Esophagus mucosa (tissue), 1 donor: ENCODE measurements at places on chromosomes 2 and 18.

GRCh38 chr2:40516604-40517003 is 64.7 kb upstream of the SLC8A1 start:
- ATAC-seq: no peak

GRCh38 chr18:58196881-58197872 is 153.2 kb downstream of the NEDD4L start:
- no peak for ATAC-seq

GRCh38 chr18:23716516-23716915 is 27.3 kb downstream of the LAMA3 start:
- peak; percentile 85 for ATAC-seq

GRCh38 chr18:77254711-77255405 is 5.2 kb downstream of the GALR1 start:
- no peak for ATAC-seq

- ATAC-seq: no peak
These were observed 96.6 kb upstream of the NOSTRIN start for GRCh38 chr2:168705534-168706470.

- no peak for ATAC-seq
These were observed 1.2 kb downstream of the STK17B start for GRCh38 chr2:196170213-196170605.

GRCh38 chr2:216839688-216840087 is 20.2 kb downstream of the TNP1 start:
- no peak for ATAC-seq

- ATAC-seq: no peak
These were observed 217.7 kb downstream of the LRRTM1 start for GRCh38 chr2:80086831-80087230.

DNA sequence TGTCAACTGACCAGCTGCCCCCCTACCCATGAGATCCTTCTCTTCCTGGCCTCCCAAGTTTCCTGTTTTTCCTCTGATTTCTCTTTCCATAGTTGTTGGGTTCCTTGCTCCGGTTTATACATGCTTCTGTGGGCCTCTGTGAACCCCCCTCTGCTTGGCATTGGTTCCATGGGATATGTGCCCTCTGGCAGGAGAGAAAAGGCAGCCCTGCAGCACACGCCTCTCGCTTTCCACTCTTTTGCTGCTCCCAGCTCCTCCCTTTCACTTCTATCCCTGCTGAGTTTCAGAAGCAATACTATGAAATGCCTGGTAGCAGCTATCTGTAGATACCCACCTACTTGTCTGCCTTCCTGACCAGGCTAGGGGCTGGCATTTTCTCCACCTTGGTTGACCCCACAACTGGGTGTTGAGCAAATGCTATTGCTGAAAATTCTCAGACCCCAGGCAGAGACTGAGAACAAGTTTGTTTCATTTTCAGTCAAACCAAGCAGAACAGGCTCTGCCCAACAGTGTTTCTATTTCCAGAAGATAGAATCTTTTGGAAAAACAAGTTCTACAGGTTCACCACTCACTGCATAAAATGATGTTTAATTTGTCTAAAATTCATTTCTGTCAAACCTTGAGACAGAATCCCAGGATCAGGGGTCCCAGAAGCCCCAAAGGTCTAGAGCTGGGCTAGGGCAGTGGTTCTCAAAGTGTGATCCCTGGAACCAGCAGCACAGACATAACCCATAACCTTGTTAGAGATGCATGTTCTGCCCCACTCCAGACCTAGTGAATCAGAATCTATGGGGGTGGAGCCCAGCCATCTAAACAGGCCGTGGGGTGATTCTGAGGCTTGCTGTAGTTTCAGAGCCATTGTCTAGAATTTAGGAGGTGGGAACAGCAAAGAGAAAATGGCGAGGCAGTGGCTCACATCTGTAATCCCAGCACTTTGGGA is 13.4 kb downstream of the CAPG start:
- ATAC-seq: peak; percentile 68

GRCh38 chr2:230697676-230698075 is 15.0 kb upstream of the CAB39 start:
- no peak for ATAC-seq

DNA sequence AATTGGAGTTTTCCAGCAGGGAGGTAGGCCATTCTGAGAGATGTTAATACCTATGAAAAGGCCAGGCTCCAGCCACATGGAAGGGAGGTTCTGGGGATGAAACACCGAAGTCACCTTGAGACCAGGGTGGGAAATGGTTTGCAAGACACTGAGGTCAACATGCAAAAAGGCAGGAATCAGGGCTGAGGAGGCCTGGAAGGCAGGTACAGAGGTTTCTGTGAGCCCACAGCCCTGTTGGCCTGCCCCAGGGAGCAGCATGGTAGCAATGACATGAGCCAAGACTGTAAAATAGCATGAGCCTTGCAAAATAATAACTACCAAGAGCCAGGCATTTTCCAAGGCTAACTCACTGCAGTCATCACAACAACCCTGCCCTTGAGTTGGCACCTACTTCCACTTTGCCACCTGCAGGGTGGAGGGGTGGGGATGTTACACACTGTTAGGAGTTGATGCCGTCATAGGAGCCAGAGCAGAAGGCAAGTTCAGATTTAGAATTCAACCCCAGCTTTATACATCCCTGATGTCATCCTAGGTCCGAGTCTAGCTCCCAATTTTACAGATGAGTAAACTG is 61.3 kb downstream of the ZBTB7C start:
- no peak for ATAC-seq

DNA sequence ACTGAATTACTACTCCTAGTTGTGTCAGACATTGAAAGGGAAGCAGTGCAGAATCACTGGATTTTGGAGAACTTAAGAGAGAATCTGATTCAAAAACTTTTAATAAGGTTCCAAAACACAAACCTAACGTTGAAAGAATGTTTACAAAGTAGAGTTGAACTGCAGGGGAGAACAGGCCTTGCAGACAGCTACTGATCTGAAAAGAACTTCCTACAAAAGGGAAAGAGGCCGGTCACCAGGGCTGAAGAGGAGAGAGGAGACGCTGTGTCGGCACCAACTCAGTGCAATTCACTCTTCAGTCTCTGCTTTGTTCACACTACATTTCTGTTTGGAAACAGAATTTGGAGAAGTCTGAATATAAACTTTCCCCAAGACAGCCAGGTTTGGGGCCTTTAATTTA is 124.0 kb downstream of the GAREM1 start:
- no peak for ATAC-seq

DNA sequence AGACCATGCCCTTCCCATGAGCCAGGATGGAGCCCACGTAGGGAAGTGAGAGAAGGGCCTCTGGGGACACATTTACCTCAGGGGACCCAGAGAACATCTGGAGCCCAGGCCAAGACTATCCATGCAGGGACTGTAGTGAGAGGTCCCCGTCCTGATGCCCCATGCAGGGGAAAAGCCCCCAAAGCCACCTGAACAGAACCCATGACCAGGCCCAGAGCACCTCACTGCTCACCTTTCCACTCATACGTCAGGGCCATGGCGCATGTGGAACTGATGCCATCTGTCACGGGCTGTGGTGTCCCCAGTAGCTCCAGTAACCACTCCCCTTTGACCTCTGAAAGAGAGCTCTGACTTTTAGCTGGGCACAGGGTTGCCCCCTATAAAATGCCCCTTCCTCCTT is 106.5 kb upstream of the TEX51 start:
- no peak for ATAC-seq

DNA sequence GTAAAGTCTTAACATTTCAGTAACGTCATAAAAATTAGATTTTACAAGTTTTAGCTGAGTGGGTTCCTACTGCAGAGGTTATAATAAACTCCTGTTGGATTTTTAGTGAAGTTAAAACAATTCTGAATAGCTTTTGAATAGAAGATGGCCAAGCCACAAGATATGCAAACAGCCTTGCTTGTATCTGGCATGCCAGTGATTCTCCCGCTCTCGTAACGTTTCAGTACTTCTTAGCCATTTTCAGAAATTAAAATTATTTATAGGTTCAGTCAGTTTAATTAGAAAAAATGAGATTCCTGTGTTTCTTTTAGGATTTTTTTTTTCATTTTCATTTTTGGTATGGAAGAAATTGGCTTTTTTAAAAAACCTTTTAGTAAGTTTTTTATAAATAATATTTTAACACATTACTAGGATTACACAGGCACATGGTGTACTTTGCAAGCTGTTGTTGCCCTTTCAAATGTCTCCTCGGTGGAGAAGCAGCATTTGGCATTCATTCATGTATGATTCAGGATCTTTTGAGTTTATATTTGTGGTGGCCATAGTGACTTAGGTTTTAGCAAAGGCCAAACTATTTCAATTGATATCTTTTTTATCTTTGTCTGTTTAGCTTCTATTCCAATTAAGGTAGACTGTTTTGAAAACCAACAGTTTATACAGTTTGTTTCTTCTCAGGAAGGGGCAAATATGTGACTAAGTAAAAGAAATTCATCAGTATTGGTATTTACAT is 30.6 kb upstream of the RND3 start:
- no peak for ATAC-seq

- ATAC-seq: no peak
These were observed 25.4 kb upstream of the PID1 start for GRCh38 chr2:229296536-229296935.

DNA sequence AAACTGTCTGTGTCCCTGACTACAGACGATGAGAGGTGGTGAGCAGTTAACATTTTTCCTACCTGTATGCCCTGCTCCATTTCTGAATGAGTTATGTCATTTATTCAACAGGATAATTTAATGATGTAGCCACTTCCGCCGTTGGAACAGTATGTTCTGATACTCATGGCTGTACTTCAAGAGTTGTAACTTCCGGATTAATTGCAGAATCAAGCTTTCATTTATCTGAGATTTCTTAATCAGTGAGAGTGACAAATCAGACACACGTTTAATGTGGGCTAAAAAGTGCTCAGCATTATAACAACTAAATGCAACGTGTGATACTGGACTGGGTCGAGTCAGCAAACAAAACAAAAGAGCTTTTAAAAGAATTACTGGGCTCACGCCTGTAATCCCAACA is 107.7 kb downstream of the KCTD1 start:
- ATAC-seq: peak; percentile 52

DNA sequence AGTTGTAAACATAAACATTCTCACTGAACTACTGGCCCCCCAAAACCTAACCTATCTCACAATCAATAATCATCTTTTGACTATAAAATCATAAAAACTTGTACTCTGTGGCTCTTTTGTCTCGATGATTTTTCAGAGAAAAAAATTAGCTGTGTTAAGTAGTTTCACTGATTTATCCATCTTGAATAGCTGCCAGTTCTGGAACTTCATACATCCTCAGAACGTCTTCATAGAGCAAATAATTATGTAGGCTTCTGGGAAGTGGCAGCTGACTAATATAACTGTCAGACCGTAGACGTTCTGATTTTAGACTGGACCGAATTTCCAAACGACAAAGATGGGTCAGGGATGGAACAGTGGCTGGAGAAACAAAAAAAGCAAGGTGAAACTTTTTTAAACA is 97.3 kb upstream of the CHAC2 start:
- no peak for ATAC-seq

DNA sequence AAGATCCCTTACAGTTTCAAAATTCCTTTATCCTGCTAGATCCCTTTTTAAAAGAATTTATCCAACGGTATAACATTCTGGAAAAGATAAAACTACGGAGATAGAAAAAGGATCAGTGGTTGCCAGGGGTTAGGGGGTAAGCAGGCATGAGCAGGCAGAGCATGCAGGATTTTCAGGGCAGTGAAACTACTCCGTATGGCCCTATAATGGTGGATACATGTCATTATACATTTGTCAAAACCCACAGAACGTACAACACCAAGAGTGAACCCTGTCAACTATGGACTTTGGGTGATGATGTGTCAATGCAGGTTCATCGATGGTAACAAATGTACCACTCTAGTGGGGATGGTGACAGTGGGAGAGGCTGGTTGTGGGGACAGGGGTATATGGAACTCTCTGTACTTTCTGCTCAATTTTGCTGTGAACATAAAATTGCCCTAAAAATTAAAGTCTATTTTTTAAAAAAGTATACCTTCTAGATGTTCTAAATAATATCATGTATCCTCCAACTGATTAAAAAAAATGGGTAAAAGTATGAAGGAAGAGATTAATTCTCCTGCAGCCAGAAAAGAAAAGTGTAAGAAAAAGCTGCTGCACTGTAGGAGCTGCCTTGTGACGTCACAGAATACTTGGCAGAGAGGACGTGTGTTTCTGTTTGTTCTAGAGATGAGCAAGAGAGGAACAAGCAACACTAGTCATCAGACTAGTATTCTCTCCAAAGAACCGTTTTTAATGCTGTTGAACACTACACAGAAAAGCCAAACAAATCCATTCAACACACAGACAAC is 23.6 kb downstream of the ANKRD44 start:
- peak; percentile 91 for ATAC-seq

DNA sequence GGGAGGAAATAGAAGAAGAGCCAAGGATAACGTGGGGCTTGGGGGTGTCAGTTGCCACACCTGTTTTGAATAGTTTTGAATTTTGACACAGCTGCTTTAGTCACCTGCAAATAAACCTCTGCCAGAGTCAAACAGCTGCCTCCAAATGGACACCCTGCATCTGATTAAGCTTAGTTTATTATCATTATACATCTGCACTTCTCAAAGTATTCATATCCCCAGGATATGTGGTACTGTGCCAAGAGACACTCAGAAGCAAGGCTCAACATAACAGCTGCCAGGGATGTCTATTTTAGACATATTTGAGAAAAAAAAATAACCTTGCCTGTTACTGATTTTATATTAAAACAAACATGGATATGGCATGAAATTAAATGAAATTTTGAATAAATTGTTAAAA is 122.5 kb upstream of the WDR75 start:
- ATAC-seq: no peak

DNA sequence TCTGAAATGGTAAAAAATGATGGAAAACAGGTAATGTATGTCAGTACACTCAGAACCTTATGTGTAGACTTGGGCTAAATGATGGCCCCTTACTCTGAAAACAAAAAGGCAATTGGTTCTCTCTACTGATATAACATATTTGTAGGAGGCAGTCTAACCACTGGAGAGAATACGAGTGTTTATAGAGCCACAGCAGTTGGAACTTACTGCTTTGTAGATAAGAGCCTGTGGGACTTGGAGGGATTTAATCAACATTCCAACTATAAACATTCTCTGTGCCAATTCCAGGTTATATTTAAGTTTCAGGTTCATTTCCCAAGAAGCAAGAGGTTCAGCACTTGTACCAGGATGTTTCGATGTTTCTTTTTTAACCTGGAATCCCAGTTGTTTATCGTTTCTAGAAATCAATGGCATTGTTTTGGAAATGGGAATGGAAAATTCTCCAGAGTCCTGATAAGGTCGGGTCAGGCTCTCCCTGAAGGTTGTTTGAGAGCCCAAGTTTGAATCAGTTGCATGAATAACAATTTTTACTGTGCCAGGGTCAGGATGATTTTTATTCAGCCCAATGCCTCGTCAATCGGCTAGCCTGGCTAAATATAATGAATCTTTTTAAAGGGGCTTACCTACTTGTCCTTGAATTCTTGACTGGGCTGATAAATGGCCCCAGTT is 278.4 kb upstream of the FAM98A start:
- no peak for ATAC-seq
